ENCODE measurements at places on chromosomes 2 and 18.

- DNase-seq, result no peak
Observed at GRCh38 chr2:30768036-30768686, 39.1 kb downstream of the CAPN13 start.

- DNase-seq, result peak; percentile 50
Observed at GRCh38 chr2:63842149-63843061, 709 bp downstream of the UGP2 start.

- no peak for DNase-seq
Observed at GRCh38 chr2:32931945-32932709, 14.6 kb upstream of the LTBP1 start.

GRCh38 chr18:78873926-78874500 lies 105.6 kb upstream of the SALL3 start:
- no peak for DNase-seq

DNA sequence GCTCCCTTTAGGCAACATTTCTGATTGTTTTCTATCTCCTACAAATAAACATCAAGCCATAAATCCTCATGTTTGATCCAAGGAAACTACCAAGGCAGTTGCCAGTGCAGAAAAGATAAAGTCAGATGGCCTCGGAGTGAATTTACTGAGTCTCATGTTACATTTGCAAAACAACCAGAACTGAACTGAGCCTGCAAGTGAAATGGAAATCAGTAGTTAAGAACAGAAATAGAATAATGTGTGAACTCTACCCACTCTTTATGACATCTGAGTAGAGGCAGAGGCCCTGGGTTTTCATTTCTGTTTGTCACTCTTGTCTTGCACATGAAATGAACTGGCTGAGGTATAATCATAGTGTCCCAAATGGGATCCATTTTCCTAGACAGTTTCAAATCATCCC lies 20.4 kb upstream of the DAPL1 start:
- no peak for DNase-seq

DNA sequence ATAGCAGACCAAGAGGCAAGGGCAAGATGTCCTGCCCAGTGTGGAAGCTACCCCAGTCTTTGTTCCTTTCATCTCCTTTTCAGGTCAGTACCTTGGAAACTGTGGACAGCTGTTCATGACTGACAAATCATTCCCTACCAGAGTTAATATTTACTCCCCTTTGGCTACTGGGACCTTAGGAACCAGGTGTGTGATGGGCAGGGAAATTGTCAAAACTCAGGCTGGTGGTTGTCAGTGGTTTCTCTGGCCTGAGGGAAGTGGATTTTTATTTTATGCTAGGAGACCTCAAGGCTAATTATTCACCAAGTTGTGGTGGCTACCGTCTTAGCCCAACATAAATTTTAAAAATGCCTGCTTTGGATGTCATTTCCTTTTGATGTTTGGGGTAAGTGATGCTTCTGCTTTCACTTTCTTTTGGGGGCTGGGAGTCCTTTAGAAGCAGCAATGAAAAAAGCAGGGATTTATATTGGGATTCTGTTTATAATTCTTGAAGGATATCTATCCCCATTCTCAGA lies 119.3 kb downstream of the SETBP1 start:
- no peak for DNase-seq

- DNase-seq, result no peak
Observed at GRCh38 chr18:64270608-64271007, 121.7 kb upstream of the LINC00305 start.

GRCh38 chr2:181894381-181894780 lies 2.9 kb downstream of the ITPRID2 start:
- no peak for DNase-seq

DNA sequence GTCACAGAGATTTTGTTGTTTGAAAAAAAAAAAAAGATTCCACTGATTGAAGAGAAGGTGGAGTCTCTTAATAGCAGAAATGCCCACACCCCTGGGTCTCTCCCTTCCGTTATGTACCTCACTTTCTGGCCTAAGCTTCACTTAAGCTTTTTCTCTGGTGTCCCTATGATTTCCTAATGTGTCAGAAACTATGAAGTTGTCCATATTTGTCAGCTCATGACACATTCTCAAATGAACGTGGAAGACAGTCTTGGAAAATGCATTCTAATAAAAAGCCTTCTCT lies 5.4 kb upstream of the MALL start:
- DNase-seq, result no peak
